Foreskin fibroblast (primary cell): ENCODE measurements at places on chromosomes 13 and 19.

DNA sequence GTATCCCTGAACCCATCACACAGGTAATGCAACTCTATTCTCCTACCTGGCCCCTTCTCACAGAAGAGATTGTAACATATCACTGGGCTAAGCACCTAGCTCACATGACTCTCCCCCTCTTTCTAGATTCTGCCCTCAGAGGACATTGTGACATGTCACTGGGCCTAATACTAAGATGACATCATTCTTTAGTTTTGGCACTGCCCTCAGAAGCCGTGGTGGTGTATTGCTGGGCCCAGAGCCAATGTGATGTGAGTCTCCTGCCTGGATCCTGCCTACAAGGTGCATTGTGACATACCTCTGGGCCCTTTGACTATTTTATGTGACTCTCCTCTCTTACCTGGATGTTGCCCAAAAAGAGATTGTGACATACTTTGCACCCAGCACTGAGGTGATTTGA is 21.4 kb upstream of the ZNF730 start:
- DNase-seq: no peak

GRCh38 chr19:49672131-49672919 is 4.7 kb upstream of the PRMT1 start:
- DNase-seq: peak; percentile 83

DNA sequence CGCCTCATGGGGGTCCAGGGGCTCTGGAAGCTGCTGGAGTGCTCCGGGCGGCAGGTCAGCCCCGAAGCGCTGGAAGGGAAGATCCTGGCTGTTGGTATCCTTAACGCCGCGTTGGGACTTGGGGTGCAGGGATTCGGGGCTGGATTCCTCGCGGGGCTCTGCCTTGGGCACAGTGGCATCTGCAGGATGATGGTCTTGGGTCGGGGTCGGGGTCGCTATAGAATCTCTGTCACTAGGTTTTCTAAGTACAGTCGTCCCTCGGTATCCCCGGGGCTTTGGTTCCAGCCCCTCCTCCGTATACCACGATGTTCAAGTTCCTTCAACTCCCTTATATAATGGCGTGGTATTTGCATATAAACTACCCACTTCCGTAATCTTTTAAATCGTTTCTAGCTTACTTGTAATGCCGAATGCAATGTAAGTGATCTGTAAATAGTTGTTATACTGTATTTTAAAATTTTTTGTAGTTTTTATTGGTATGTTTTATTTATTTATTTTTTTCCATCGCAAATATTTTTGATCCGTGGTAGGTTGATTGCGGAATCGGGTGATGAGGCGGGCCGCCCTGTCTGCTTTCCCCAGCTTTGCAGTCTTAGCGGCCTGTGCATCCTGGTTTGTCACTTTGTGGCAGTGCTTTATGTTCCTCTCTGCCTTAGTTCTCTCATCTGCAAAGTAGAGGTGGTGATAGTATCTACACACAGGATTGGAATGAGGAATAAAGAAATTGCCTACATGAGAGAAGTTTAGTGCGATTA is 606 bp downstream of the ERCC5 start:
- no peak for DNase-seq

- no peak for DNase-seq
These were observed 10.2 kb downstream of the C19orf12 start for GRCh38 chr19:29704562-29705558.

DNA sequence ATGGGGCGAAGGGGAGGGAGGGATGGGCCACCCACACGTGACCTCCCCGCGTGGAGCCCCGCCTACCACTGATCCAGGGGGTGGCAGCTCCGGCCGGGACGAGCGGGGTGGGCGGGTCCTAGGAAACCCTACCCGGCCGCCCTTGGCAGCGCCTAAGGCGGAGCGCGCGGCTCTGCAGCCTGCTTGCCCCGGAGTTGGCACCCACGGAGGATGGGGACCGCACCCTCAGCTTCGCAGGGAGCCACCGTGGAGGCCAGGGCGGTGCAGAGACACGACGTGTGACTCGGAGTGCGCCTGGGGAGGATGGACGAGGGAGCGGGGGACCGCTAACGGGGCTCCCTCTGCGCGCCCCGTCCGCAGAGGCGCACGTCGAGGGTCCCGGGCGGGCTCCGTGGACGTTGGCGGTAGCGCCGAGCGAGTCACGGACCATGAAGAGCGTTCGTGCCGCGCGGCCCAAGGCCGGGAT is at the start of gene RGS9BP:
Gene RGS9BP, plus strand, starts transcription at position 129 of the 466 bp plus-strand sequence. CDS start 416 bp downstream, outside the sequence.
- peak; percentile 78 for DNase-seq
